ENCODE measurements at places on chromosomes 5 and 9.

GRCh38 chr9:11194246-11194645 lies 581.4 kb upstream of the PTPRD start:
- peak; percentile 68 for DNase-seq

- DNase-seq, result no peak
Measured at GRCh38 chr5:146767534-146767933, 111.0 kb downstream of the PPP2R2B start.

GRCh38 chr5:132828846-132829494 lies 1.5 kb downstream of the SHROOM1 start:
- peak; percentile 57 for DNase-seq

- DNase-seq, result peak; percentile 89
Measured at GRCh38 chr5:104084896-104085295, 522.3 kb upstream of the NUDT12 start.

DNA sequence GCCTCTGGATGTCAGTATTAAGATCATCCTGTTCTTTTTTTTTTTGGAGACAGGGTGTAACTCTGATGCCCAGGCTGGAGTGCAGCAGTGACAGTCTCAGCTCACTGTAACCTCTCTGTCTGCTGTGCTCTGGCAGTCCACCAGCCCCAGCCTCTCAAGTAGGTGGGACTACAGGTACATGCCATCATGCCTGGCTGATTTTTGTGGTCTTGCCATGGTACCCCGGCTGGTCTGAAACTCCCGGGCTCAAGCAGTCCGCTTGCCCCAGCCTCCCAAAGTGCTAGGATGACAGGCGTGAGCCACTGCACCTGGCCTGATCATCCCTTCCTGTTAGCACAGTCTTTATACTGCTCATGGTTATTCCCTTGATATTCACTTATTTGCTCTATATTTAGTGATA lies 3.5 kb downstream of the KDM4C start:
- no peak for DNase-seq

GRCh38 chr5:2263763-2264162 lies 381.0 kb upstream of the IRX4 start:
- DNase-seq, result no peak

DNA sequence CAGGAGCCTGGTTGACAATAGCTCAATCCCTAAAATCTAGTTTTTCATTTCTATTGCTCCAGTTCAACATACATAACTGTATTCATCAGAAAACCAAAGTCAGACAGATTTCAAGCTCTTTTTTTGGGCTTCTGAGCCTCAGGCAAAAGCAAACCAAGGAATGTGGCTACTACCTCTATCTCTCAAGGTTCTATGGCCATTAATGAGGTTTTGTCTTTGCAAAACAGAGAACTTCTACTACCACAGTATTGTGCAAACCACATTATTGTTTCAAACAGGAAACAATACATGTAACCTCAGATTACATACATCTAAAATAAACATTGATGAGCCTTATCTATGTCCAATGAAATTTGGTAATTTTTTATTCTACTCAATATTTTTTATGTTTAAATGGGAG lies 35.5 kb upstream of the FTMT start:
- no peak for DNase-seq

- DNase-seq, result peak; percentile 70
Measured at GRCh38 chr5:136174021-136174659, 18.8 kb downstream of the SMIM32 start.

DNA sequence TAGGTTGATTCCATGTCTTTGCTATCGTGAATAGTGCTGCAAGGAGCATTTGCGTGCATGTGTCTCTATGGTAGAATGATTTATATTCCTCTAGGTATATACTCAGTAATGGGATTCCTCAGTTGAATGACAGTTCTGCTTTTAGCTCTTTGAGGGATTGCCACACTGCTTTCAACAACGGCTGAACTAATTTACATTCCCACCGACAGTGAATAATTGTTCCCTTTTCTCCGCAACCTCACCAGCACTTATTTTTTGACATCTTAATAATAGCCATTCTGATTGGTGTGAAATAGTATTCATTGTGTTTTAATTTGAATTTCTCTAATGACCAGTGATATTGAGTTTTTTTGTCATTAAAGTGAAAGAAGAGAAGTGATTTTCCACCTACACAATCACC lies 18.5 kb downstream of the IFNA5 start:
- DNase-seq, result no peak

DNA sequence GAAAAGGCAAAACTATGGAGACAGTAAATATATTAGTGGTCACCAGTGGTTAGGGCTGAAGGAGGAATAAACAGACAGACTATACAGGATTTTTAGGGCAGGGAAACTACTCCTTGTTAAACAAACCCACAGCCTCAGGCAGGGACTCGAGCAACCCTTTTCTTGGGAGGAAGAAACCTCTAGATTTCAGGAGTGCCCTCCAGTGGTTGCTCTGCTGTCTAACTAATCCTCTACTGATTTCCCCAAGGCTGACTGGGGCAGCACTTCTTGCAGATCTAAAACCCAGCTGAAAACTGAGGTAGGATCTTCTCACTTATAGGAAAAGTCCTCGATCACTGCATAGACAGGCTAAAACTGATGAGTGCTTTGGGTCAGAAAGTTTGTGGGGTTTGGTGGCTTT lies 176.8 kb downstream of the ISOC1 start:
- DNase-seq, result peak; percentile 9

- no peak for DNase-seq
Measured at GRCh38 chr5:40503439-40503838, 176.3 kb upstream of the PTGER4 start.

DNA sequence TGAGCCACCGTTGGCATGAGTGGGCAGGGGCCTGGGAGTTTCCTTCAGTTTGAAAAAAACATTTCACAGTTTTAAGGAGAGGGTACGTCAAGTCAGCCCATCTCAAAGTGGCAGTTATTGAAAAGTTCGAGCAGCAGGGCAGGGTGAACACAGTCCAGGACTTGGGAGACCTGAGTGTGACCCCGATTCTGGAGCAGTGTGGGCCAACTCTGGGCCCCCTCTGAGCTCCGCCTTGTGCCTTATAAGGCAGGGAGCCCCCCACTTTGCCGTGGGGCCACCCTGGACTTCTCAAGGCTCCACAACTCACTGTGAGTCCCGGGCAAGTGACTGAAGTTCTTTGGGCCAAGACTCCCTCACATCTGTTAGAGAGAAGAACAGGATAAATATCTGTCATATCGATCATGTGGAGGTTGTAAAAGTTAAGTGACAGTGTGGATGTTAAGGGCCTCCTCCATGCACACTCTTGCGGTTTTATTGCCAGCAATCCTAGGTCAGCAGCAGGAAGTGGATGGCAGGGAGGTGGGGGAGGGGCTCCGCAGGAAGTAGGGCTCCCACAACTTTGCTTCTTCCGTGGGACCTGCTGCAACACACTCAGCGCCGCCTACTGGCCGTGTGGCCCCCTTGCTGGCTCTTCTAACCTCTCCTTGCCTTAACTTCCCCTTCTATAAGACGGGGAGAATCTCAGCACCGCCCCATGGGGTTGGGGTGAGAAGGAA lies 38.4 kb downstream of the HRH2 start:
- DNase-seq, result peak; percentile 63

DNA sequence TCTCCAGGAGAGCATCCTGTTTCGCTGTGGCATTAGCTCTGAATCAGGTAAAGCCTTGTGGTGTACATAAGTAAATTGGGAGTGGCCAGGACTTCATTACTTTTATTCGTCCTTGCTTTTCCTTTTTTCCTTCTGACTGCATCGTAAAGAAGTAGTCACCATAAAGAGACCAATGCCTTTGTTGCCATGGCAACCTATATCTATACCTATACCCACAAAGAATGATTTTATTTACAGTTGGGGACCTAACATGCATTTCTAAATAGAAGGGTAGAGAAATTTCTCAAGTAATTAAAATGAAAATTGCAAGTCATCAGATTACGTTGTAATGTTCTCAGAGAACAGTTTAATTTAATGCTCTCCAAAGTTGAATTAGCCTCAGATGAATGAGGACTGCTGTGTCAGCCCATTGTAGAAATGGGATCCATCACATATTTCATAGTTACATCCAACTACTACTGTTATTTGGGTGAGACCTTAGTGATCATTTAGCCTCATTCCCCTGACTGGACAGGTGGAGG lies 18.6 kb downstream of the PTCD2 start:
- no peak for DNase-seq

- no peak for DNase-seq
Measured at GRCh38 chr5:116482394-116482793, 92.2 kb downstream of the SEMA6A start.

GRCh38 chr9:91530829-91531228 lies 107.2 kb upstream of the NFIL3 start:
- DNase-seq, result no peak

DNA sequence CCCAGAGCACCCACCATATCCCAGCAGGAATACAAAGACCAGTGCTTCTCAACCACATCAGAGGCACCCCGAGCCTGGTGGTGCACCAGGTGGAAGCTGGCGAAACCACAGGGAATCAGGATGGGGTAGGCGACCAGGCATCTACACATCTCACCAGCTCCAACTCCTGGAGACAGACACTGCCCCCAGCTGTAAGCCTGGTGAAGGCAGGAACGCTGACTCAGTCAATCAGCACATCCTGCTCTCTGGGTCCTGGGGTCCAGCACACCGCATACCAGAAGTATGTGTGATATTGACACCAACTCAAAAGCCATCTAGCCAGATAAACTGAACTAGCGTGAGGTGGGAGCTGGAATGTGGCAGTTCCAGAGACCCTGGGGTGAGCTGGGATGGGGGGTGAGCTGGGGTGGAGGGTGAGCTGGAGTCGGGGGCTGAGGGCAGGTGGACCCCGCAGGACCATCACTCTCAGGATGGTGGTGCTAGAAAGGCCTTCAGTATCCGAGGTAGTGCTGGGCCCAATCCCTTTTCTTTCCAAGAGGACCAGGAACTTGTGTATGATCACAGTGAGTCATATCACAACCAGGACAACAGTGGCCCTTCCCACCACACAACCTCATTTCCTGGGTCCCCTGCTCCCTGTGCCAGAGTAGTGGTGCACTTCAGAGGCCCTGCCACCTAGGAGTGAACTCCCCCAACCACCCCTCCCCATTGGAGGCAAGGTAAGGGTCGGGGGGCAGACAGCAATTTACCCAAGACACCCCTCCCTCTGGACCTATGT lies 2.5 kb downstream of the DBN1 start:
- DNase-seq, result no peak

GRCh38 chr5:66239034-66239433 lies 94.9 kb downstream of the SREK1 start:
- DNase-seq, result peak; percentile 62

- peak; percentile 34 for DNase-seq
Measured at GRCh38 chr9:137982200-137982599, 104.6 kb downstream of the CACNA1B start.

GRCh38 chr5:180423598-180423997 lies 70.5 kb upstream of the GFPT2 start:
- no peak for DNase-seq

GRCh38 chr9:85978496-85978895 lies 37.5 kb downstream of the NAA35 start:
- no peak for DNase-seq

DNA sequence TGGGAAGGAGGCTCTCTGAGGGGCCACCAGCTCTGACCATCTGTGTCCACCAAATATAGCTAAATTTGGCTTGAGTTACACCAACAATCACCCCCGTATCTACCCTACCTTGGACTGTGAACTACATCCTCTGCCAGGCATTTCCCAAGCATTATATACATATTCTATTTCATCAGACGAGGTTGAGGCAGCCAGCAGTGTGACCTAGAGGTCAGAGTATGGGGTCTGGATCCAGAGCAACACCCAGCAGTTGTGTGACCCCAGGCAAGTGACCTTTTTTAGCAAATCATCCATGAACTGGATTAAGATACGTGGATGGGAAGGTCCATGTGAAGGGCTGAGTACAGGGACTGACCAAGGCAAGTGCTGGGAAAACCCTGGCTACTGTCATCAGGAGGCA lies 180.6 kb downstream of the HSPA4 start:
- DNase-seq, result no peak

DNA sequence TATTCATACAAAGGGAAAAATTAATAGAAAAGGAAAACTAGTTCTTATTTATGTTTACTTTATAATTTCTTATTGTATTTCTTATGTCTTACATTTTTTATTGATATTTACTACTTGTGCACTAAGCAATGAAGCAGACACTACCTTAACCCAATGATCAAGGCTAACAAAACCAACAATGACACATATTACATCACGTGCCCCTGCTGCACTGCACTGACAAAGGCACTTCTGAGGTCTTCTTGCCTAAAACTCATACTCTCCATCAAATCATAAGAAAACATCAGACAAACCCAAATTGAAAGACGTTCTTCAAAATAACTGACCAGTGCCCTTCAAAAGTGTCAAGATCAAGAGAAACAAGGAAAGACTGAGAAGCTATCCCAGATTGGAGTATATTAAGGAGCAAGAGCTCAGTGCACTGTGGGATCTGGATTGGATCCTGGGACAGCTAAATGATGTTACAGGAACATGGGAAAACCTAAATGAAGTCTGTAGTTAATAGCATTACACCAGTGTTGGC lies 230.9 kb downstream of the AUH start:
- no peak for DNase-seq

DNA sequence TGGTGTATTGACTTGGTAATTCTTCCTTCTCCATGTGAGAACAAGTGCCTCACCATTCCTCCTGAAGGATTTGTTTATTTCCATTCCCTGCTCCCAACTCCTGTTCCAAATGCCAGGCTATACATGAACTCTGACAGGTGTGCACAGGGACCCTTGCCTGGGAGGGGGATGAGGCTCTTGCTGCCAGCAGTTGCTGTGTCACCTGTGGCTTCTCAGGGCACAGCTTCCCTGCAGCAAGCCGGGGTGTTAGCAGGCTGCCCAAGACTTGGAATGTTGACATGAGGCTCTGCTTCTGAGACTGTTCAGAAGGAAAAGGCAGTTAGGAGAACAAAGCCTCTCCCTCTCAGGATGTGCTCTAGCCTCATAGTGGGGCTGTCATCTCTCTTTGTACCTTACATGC lies 131.3 kb downstream of the DOCK2 start:
- DNase-seq, result peak; percentile 39

GRCh38 chr9:19231126-19231903 lies 822 bp downstream of the DENND4C start:
- peak; percentile 82 for DNase-seq

DNA sequence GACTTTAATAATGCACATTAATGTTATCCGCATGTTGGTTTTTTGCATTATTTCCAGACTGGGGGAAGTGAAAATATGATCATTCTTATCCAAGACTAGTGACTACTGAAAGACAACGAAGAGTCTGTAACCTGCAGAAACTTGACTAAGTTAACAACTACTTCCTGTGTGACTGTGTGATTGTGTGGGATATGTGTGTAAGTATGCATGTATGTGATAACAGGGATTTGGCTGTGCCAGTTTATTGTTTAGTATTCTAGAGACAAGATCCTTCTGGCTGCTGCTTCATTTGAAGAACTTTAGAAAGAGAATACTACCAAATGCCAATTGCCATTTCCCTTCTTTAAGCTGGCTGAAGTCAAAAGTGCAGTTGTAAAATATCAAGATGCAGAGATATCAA lies 375.7 kb upstream of the PRR16 start:
- DNase-seq, result no peak

- peak; percentile 24 for DNase-seq
Measured at GRCh38 chr5:73655521-73656160, 29.6 kb downstream of the ARHGEF28 start.
